ENCODE measurements at places on chromosomes 1 and 21. TPM values are rescaled to one million over a fixed set of nuclear protein-coding genes. Genes with fewer than 3 reads are reported as not detected.

DNA sequence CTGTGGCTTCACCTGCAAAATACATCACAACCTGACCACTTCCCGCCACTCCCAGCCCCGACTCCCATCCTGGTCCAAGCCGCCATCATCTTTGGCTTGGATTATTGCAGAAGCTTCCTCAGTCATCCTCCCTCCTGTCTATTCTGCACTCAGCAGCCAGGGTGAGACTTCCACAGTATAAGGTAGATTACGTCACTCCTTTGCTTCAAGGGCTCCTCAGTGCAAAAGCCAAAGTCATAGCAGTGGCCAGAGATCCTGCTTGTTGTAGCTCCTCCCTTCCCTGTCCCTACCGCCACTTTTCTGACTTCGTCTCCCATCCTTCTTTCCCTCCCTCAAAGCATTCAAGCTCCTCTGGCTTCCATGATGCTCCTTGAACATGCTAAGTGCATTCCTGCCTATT lies 152.8 kb downstream of the GRIK3 start:
- H3K4me3 ChIP-seq: no peak overlapping the region
- H3K36me3 ChIP-seq: no peaks in the 10 kb centered on the region
- H3K27me3 ChIP-seq: no peaks in the 10 kb centered on the region
- no peak overlapping the region for H3K27ac ChIP-seq
- no peaks in the 10 kb centered on the region for H3K4me1 ChIP-seq
- no peak for DNase-seq

DNA sequence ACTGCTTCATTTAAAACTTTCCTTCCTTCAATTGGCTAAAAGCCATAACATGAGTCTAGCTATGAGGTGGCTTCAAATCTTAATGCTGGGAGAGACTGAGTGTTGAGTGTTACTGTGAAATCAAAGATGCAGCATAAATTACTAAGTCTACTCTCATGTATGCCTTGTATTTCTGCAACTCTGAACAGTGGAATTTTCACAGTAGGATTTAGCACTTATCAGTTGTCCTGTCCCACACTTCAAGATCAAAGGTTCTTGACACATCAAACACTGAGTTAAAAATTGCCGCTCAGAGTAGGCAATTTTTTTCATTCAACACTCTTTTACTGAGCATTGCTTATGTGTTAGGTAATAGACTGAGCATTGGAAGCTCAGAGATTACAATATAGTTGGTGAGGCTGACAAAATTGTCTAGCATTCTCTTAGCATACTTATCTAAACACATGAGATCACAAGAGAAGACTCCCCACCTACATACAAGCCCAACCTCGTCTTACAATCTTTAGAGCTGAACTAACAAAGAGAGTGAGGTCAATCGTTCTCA lies 56.4 kb upstream of the ADORA3 start:
- no peak overlapping the region for H3K27ac ChIP-seq
- no peaks in the 10 kb centered on the region for H3K36me3 ChIP-seq
- no peak for DNase-seq
- no peak overlapping the region for H3K4me3 ChIP-seq
- no peaks in the 10 kb centered on the region for H3K27me3 ChIP-seq

GRCh38 chr1:38489844-38490270 lies 369.7 kb downstream of the RRAGC start:
- H3K27ac ChIP-seq: no peak overlapping the region
- H3K36me3 ChIP-seq: no peaks in the 10 kb centered on the region
- H3K27me3 ChIP-seq: no peaks in the 10 kb centered on the region
- DNase-seq: peak; percentile 98
- peaks cover 30% of the 10 kb centered on the region for H3K4me1 ChIP-seq

GRCh38 chr1:62437273-62437940 lies 558 bp downstream of the USP1 start:
- peak overlapping the region; percentile 99 for H3K27ac ChIP-seq
- H3K36me3 ChIP-seq: no peaks in the 10 kb centered on the region
- H3K27me3 ChIP-seq: no peaks in the 10 kb centered on the region
- peak overlapping the region; percentile 87 for H3K4me3 ChIP-seq

Gene TCHH
- 0.19 TPM for total RNA-seq

- H3K4me1 ChIP-seq: peaks cover 6% of the 10 kb centered on the region
- H3K4me3 ChIP-seq: no peak overlapping the region
- no peak overlapping the region for H3K27ac ChIP-seq
Observed at GRCh38 chr1:164515711-164516331, 43.2 kb upstream of the PBX1 start.

- H3K27ac ChIP-seq: no peak overlapping the region
- DNase-seq: no peak
- no peaks in the 10 kb centered on the region for H3K27me3 ChIP-seq
- no peaks in the 10 kb centered on the region for H3K36me3 ChIP-seq
Observed at GRCh38 chr1:234980645-234981396, 147.8 kb downstream of the TOMM20 start.

- DNase-seq: peak; percentile 57
- H3K27ac ChIP-seq: peak overlapping the region; percentile 99
- H3K36me3 ChIP-seq: no peaks in the 10 kb centered on the region
- H3K4me1 ChIP-seq: peaks cover 57% of the 10 kb centered on the region
- peak overlapping the region; percentile 74 for H3K4me3 ChIP-seq
Observed at GRCh38 chr1:200893411-200893901, 1.2 kb upstream of the INAVA start.

- no peaks in the 10 kb centered on the region for H3K27me3 ChIP-seq
- peaks cover 11% of the 10 kb centered on the region for H3K4me1 ChIP-seq
- no peak overlapping the region for H3K4me3 ChIP-seq
- no peak for DNase-seq
Observed at GRCh38 chr1:91162613-91163012, 140.8 kb upstream of the ZNF644 start.

DNA sequence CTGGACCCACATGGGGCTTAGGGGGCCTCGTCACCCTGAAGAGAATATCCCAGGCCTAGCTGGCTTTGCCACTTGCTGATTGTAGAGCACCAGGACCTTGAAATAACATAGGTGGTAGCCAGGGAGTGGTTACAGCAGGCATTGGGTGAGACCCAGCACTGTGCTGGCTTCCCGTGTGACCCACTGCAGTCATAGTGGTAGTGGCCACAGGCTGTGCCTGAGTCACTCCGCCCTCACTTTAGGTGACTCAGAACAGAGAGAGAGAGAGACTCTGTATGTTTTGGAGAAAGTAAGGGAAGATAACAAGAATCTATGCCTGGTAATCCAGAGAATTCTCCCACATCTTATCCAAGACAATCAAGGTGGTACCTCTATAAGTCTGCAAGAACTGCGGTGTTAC lies 98.7 kb upstream of the LHX8 start:
- H3K4me3 ChIP-seq: no peak overlapping the region
- no peaks in the 10 kb centered on the region for H3K36me3 ChIP-seq
- H3K27me3 ChIP-seq: no peaks in the 10 kb centered on the region
- DNase-seq: no peak
- no peak overlapping the region for H3K27ac ChIP-seq
- no peaks in the 10 kb centered on the region for H3K4me1 ChIP-seq

DNA sequence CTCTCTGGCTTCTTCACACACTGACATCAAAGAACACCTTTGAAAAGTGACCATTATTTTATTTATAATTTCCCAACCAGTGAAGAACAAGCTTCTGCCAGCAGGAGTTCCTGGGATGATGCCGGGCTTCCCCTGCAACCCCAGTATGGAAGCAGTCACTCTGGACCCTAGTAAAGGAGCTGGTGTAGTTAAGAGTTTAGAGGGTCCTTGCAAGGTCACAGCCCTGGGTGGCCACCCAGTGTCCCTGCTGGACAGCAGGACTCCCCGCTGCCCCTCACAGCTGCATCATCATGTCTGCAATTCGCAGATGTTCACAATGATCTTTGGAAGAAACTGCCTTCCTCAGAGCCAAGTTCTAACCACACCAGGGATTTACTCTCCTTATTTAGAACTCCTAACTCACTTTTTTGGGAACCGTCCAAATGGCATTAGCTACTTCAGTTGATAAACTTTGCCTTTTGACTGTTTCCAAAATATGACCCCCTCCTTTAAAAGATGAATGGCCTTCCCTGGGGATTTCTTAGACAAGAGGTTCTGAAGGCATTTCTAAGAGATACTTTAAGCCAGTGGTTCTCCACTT lies 90.6 kb downstream of the HIVEP3 start:
- H3K4me3 ChIP-seq: no peak overlapping the region
- peaks cover 9% of the 10 kb centered on the region for H3K4me1 ChIP-seq
- no peaks in the 10 kb centered on the region for H3K36me3 ChIP-seq
- no peak for DNase-seq
- no peak overlapping the region for H3K27ac ChIP-seq

- no peaks in the 10 kb centered on the region for H3K27me3 ChIP-seq
- no peak for DNase-seq
- no peak overlapping the region for H3K27ac ChIP-seq
- peak overlapping the region; percentile 34 for H3K4me3 ChIP-seq
- H3K4me1 ChIP-seq: peaks cover 16% of the 10 kb centered on the region
Observed at GRCh38 chr1:31503570-31503969, 72.7 kb upstream of the TINAGL1 start.

DNA sequence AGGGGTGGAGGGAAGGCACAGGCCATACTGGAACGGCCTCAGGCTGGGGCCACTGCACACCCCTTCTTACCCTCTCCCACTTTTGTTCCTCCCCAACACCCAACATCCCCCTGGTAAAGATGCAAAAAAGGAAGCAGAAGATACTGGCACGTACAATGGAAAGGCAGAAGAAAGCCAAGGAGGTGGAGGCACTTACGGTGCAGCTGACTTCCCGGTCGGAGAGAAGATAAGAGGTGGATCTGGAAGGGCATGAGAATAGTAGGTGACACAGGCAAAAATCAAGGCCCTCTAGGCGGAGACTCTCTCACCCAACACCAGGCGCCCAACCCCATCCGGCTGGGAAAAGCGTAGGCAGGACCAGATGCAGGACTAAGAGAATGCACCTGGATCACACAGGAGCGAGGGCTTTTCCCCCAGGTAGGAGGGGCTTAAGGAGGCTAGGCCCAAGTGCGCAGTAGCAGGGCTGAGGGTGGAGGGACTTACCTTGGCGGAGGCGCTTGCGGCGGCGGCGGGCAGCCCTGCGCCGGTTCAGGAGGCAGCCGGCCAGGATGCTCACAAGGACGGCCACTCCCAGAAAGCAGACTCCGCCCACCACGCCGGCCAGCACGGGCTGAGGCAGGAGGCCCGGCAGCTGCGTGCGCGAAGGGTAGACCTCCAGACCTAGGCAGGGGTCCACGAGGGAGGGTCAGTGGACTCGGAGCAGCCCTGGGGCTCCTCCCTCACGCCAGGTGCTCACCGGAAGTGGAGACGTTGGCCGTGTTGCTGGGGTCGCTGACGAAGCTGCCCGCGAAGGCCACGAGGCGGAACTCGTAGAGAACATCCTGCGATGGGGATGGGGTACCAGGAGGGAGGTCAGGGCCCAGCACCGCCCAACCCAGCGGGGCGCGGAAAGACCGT lies 4.1 kb upstream of the TAGLN2 start:
- peaks cover 10% of the 10 kb centered on the region for H3K27me3 ChIP-seq
- H3K4me3 ChIP-seq: no peak overlapping the region
- peak; percentile 83 for DNase-seq
- H3K36me3 ChIP-seq: 0 out of 2 replicates have a peak, but pooled peaks cover 5% of the 10 kb centered on the region
- no peaks in the 10 kb centered on the region for H3K4me1 ChIP-seq

GRCh38 chr21:32844076-32844475 lies 72.5 kb upstream of the PAXBP1 start:
- no peak overlapping the region for H3K27ac ChIP-seq
- H3K4me1 ChIP-seq: peaks cover 3% of the 10 kb centered on the region
- no peak overlapping the region for H3K4me3 ChIP-seq
- no peak for DNase-seq
- no peaks in the 10 kb centered on the region for H3K36me3 ChIP-seq

GRCh38 chr1:202199040-202199889 lies 5.7 kb downstream of the LGR6 start:
- no peaks in the 10 kb centered on the region for H3K36me3 ChIP-seq
- peaks cover 4% of the 10 kb centered on the region for H3K4me1 ChIP-seq
- H3K27me3 ChIP-seq: peaks cover 16% of the 10 kb centered on the region
- DNase-seq: no peak
- H3K4me3 ChIP-seq: no peak overlapping the region
- no peak overlapping the region for H3K27ac ChIP-seq

DNA sequence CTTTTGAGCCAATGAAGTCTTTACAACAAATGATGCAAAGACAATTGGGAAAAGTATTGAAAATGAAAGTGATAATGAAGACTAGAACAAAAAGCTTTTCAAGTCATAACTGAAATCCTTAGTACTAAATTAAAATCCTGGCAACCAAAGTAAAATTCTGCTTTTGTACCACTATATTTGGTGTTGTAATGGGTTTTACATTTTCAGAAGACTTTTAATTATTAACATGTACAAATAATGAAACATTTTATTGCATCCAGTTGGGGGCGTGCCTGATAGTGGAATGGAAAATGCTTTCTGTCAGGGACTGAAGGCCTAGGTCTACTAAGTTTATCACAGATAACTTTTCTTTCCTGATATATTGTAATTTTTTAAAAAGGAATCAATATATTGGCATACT lies 89.4 kb downstream of the SDCCAG8 start:
- no peaks in the 10 kb centered on the region for H3K27me3 ChIP-seq
- no peaks in the 10 kb centered on the region for H3K36me3 ChIP-seq
- no peak overlapping the region for H3K4me3 ChIP-seq
- no peaks in the 10 kb centered on the region for H3K4me1 ChIP-seq
- no peak overlapping the region for H3K27ac ChIP-seq
